Adrenal gland (tissue), 19 donors: ENCODE measurements at places on chromosomes 2 and 18. TPM values are rescaled to one million over a fixed set of nuclear protein-coding genes. Genes with fewer than 3 reads are reported as not detected.

Gene BUB1
- 0.24 TPM for polyA plus RNA-seq

Gene QPCT
- 746 TPM for polyA plus RNA-seq

Gene CCDC88A
- polyA plus RNA-seq, result 31.9 TPM

Gene NEU4
- polyA plus RNA-seq, result not detected

Gene NDUFV2
- 347 TPM for polyA plus RNA-seq

Gene IL36RN
- polyA plus RNA-seq, result not detected

Gene EFEMP1
- 44.8 TPM for polyA plus RNA-seq

Gene ASIC4
- polyA plus RNA-seq, result 16.3 TPM

Gene MC2R
- 725 TPM for polyA plus RNA-seq

Gene EPG5
- polyA plus RNA-seq, result 8.0 TPM

Gene FAM161A
- polyA plus RNA-seq, result 1.5 TPM

Gene C2orf66
- 0.57 TPM for polyA plus RNA-seq

Gene DNAJC5G
- 0.88 TPM for polyA plus RNA-seq

Gene DPP4
- 8.0 TPM for polyA plus RNA-seq

Gene SLC4A5
- 2.7 TPM for polyA plus RNA-seq

Gene SLC40A1
- polyA plus RNA-seq, result 115 TPM

Gene WDR35
- 5.4 TPM for polyA plus RNA-seq

Gene TMEM17
- 7.2 TPM for polyA plus RNA-seq

- no peak for DNase-seq
- H3K27me3 ChIP-seq, result peaks cover 15% of the 10 kb centered on the region
Measured at GRCh38 chr2:44852594-44852993, 88.9 kb upstream of the SIX3 start.

- H3K27me3 ChIP-seq, result no peaks in the 10 kb centered on the region
- H3K4me3 ChIP-seq, result no peak overlapping the region
- DNase-seq, result no peak
- no peaks in the 10 kb centered on the region for H3K4me1 ChIP-seq
- H3K36me3 ChIP-seq, result no peaks in the 10 kb centered on the region
Measured at GRCh38 chr2:14587119-14587518, 45.4 kb upstream of the LRATD1 start.

GRCh38 chr2:238290091-238290509 is 1.7 kb upstream of the PER2 start:
- no peak for DNase-seq
- no peak overlapping the region for H3K27ac ChIP-seq
- no peaks in the 10 kb centered on the region for H3K27me3 ChIP-seq

GRCh38 chr2:39069136-39069515 is 51.7 kb downstream of the SOS1 start:
- DNase-seq, result no peak
- no peak overlapping the region for H3K4me3 ChIP-seq
- no peaks in the 10 kb centered on the region for H3K27me3 ChIP-seq
- H3K36me3 ChIP-seq, result no peaks in the 10 kb centered on the region
- no peak overlapping the region for H3K27ac ChIP-seq
- H3K4me1 ChIP-seq, result peaks cover 7% of the 10 kb centered on the region

DNA sequence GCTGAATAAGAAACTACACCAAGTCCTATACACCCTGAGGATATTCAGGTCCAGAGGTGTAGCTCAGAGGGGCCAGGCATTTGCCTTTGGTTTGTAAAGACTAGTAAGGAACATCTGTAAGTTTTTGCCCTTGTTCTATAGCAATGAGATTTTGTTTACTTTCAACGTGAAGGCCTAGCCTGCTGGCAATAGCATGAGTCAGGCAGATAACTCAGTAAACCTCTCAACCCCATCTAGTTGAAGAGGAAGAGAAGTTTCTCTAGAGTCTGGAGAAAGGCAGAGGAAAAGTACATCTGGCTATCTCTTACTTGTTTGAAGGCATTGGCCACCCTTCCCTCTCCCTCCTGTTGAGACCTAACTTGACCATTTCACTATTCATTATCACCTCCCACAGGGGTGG is 70.3 kb upstream of the ZNF521 start:
- H3K27ac ChIP-seq, result no peak overlapping the region
- H3K27me3 ChIP-seq, result no peaks in the 10 kb centered on the region
- no peak overlapping the region for H3K4me3 ChIP-seq
- DNase-seq, result no peak
- H3K36me3 ChIP-seq, result no peaks in the 10 kb centered on the region

- no peak for DNase-seq
- no peaks in the 10 kb centered on the region for H3K27me3 ChIP-seq
- H3K4me3 ChIP-seq, result no peak overlapping the region
- H3K4me1 ChIP-seq, result no peaks in the 10 kb centered on the region
Measured at GRCh38 chr2:179802051-179802882, 59.1 kb downstream of the ZNF385B start.

DNA sequence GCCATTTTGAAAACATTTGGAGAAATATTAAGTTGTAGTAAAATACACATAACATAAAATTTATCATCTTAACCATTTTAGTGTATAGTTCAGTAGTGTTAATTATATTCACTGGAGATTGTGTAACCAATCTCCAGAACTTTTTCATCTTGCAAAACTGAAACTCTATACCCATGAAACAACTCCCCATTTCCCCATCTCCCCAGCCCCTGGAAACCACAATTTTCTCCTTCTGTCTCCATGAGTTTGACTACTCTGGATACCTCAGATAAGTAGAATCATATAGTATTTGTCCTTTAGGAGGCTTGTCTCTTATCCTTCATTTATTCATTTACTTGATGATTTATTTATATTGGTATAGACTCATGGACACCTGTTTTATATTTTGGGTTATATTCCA is 392.9 kb downstream of the SETBP1 start:
- H3K4me1 ChIP-seq, result no peaks in the 10 kb centered on the region
- H3K27me3 ChIP-seq, result no peaks in the 10 kb centered on the region
- H3K27ac ChIP-seq, result no peak overlapping the region
- H3K36me3 ChIP-seq, result no peaks in the 10 kb centered on the region
- H3K4me3 ChIP-seq, result no peak overlapping the region

- H3K4me1 ChIP-seq, result peaks cover 81% of the 10 kb centered on the region
- H3K27me3 ChIP-seq, result no peaks in the 10 kb centered on the region
- H3K36me3 ChIP-seq, result no peaks in the 10 kb centered on the region
- peak; percentile 48 for DNase-seq
- no peak overlapping the region for H3K27ac ChIP-seq
Measured at GRCh38 chr2:190355968-190356644, 12.7 kb downstream of the INPP1 start.

- no peak for DNase-seq
- no peak overlapping the region for H3K4me3 ChIP-seq
- H3K27me3 ChIP-seq, result no peaks in the 10 kb centered on the region
- H3K4me1 ChIP-seq, result no peaks in the 10 kb centered on the region
Measured at GRCh38 chr18:69780851-69781250, 166.8 kb downstream of the CD226 start.

DNA sequence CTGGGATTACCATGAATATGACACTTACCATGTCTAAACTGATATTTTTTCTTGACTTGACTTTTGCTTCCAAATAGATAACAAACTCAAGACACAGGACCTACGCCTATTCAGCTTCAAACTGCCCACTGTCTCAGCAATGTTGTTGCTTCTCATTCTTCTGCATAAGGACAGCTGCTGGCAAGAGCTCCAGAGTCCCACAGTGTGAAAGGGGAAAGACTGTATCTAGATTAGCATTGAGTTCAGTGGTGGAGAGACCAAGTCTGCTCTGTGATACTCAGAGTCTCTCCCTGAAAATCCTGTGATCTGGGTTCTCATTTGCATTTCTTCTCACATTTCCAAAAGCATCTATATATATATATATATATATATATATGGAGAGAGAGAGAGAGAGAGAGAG is 247.9 kb upstream of the NT5C1B start:
- H3K36me3 ChIP-seq, result no peaks in the 10 kb centered on the region
- no peak overlapping the region for H3K4me3 ChIP-seq
- DNase-seq, result no peak
- no peaks in the 10 kb centered on the region for H3K27me3 ChIP-seq
- no peak overlapping the region for H3K27ac ChIP-seq
- peaks cover 17% of the 10 kb centered on the region for H3K4me1 ChIP-seq

DNA sequence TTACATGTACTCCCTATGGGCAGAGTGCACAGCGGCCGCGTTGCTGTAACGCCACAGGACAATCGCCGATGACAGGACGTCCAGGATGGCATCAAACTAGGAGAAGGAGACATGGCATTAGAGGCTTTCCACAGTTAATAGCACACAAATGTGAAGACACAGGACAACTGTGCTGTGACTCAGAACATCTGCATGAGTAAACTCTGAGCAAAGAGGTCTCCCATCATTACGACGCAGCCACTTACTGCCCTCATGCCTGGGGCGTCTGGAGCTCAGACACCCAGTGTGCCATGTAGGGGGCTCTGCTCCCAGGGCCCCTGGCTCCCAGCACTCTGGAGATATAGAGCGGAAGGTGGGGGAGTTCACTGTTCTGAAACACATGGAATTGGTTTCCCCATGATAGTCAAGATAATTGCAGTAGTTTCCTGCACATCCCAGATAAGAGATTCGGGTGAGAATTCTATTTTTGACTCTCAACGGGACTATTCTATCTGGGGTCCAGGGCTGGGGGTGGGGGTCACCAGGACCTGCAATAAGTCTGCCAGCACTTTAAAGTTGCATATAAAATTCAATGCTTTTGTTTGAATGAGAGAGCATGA is 168.1 kb downstream of the TMEM163 start:
- H3K4me3 ChIP-seq, result no peak overlapping the region
- no peaks in the 10 kb centered on the region for H3K27me3 ChIP-seq
- DNase-seq, result no peak
- no peaks in the 10 kb centered on the region for H3K4me1 ChIP-seq
- no peak overlapping the region for H3K27ac ChIP-seq

DNA sequence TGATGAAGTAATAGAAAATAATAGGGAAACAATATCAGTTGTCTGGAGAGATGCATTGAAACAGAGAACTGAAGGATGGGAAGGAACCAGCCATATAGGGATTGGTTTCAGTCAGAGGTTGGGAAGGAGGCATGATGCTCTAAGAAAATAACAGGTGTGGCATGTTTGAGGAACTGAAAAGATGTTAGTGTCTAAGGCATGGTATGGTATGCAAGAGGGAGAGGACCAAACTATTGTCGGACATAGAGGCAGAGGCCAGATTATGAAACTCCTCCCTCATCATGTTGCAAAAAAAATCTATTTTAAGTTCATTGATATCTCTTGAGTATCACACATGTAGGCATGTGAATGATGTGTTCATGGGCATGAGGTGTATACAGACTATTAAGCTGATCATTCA is 48.9 kb upstream of the EMILIN2 start:
- no peaks in the 10 kb centered on the region for H3K4me1 ChIP-seq
- no peaks in the 10 kb centered on the region for H3K27me3 ChIP-seq
- H3K36me3 ChIP-seq, result peaks cover 20% of the 10 kb centered on the region
- DNase-seq, result no peak
- H3K4me3 ChIP-seq, result no peak overlapping the region

- H3K4me1 ChIP-seq, result no peaks in the 10 kb centered on the region
- DNase-seq, result no peak
- H3K27ac ChIP-seq, result no peak overlapping the region
- no peaks in the 10 kb centered on the region for H3K27me3 ChIP-seq
- no peak overlapping the region for H3K4me3 ChIP-seq
Measured at GRCh38 chr2:62102402-62102920, 93.5 kb upstream of the B3GNT2 start.

- H3K4me3 ChIP-seq, result no peak overlapping the region
- no peaks in the 10 kb centered on the region for H3K36me3 ChIP-seq
Measured at GRCh38 chr2:162029287-162029901, 44.6 kb downstream of the DPP4 start.

- no peaks in the 10 kb centered on the region for H3K36me3 ChIP-seq
- H3K4me1 ChIP-seq, result no peaks in the 10 kb centered on the region
- no peak overlapping the region for H3K4me3 ChIP-seq
- H3K27me3 ChIP-seq, result no peaks in the 10 kb centered on the region
- no peak for DNase-seq
Measured at GRCh38 chr18:48621815-48622555, 83.2 kb downstream of the CTIF start.

GRCh38 chr18:58662118-58662517 is 9.1 kb upstream of the MALT1 start:
- DNase-seq, result no peak
- H3K4me1 ChIP-seq, result peaks cover 3% of the 10 kb centered on the region
- no peak overlapping the region for H3K27ac ChIP-seq

DNA sequence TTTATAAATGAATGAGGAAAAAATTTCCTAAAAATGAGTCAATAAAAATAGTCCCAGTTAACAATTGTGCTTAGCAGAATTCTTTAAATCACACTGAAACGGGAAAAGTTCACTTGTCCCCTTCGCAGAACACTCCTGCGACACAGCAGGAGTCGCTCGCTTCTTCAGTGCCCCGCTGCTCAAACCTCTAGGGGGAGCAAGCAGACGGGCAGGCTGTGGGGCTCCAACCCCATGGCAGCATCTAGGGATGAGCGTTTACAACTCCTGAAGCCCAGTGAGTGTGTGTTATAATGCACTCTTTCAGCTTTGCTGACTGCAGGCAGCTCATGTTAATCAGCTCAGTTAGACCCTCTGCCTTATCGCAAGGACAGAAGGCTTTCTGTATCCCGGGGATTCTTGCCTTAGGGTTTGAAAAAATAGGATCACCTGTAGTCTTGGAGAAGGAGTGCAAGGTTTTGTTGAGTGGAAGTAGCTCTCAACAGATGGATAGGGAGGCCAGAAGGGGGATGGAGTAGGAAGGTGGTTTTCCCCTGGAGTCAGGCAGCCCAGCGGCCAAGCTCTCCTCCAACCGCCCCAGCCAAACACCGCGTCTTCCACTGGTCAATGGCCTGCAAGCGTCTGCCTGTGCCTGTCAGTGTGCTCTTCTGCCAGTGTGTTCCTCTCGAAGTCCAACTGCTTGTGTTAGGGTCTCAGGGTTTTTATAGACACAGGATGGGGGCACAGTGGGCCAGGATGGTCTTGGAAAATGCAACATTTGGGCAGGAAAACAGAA is 1977.7 kb upstream of the LRRTM1 start:
- H3K4me3 ChIP-seq, result no peak overlapping the region
- H3K27ac ChIP-seq, result no peak overlapping the region
- no peaks in the 10 kb centered on the region for H3K27me3 ChIP-seq
- no peak for DNase-seq
- no peaks in the 10 kb centered on the region for H3K4me1 ChIP-seq
- no peaks in the 10 kb centered on the region for H3K36me3 ChIP-seq

GRCh38 chr2:10446631-10447030 is 1.5 kb downstream of the ODC1 start:
- H3K4me1 ChIP-seq, result peaks cover 26% of the 10 kb centered on the region
- H3K4me3 ChIP-seq, result no peak overlapping the region
- no peaks in the 10 kb centered on the region for H3K27me3 ChIP-seq
- no peak for DNase-seq
- no peak overlapping the region for H3K27ac ChIP-seq
- H3K36me3 ChIP-seq, result peaks cover 32% of the 10 kb centered on the region

DNA sequence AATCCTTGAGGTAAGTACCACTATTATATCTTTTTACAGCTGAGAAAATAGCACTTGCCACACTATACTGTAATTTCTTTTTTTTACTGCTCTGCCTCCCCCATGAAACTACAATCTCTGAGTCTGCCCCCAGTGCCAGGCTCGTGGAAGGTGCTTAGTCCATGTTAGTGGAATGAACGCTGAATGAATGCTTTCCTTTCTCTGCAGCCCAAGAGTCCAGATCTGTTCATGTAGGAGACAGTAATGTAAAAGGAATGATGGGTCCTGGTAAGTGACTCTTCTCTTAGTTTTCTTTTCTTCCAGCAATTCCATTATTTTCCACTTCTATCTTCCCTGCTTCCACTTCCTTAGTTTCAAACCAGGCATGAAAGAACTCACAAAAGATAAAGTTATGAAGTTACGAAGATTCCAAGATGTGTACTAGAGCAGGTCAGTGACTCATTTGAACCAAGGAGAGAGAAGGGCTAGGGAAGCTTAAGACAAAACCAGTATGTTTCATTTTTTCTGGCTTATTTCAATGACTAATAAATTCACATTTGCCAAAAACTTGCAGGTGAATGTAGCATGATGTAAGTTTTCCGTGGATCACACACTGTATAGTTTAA is 46.0 kb downstream of the ARHGEF33 start:
- no peaks in the 10 kb centered on the region for H3K4me1 ChIP-seq
- H3K4me3 ChIP-seq, result no peak overlapping the region
- no peaks in the 10 kb centered on the region for H3K27me3 ChIP-seq
